ENCODE measurements at places on chromosomes 4 and X.

GRCh38 chr4:123819362-123820035, 422.9 kb downstream of the SPRY1 start:
- no peak for DNase-seq

DNA sequence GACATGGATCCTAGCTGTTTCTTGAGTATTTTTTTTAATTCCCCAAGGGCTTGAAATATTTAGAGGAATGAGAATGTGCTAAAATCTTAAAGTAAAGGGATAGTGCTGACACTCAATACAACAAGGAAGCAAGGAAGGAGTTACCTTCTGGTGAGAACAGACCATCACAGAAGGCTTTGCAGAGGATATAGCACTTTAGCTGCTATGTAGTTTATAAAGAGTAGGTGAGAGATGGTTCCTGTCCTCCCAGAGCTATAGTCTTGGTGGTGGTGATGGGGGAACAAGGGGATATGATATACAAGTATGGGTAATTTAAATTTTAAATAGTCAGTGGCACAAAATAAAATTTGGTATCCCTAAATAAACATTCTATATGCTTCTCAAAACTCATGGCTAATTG, 47.6 kb downstream of the MTHFD2L start:
- DNase-seq: no peak

DNA sequence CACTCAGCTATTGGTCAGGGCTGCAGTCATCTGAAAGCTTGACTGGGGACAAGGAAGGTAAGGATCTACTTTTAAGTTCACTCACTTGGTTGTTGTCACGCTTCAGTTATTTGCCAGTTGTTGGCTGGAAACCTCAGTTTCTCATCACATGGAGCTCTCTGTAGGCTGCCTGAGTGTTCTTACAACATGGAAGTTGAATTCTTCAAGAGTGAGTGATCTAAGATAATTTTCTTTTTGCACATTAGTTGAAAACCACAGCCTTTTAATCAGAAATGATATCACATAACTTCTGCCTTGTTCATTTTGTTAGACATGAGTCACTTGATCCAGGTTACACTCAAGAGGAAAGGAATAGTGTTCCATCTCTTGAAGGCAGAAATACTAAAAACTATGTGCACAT, 552.7 kb downstream of the RAPGEF2 start:
- no peak for DNase-seq

DNA sequence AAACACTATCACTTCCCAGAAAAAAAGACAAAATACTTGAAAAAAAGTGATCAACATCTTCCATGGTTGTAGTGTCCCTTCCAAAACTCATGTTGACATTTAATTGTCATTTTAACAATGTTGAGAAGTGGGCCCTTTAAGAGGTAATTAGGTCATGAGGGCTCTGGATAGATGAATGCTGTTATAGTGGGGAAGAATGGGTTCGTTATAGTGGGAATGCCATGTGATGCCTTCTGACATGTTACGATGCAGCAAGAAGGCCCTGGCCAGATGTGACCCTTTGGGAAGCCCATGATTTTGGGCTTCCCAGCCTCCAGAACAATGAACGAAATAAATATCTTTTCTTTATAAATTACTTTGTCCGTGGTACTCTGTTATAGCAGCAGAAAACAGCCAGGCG, 4.0 kb upstream of the SLC10A6 start:
- no peak for DNase-seq

- DNase-seq: no peak
Observed at GRCh38 chrX:115625572-115626301, 64.8 kb downstream of the PLS3 start.

DNA sequence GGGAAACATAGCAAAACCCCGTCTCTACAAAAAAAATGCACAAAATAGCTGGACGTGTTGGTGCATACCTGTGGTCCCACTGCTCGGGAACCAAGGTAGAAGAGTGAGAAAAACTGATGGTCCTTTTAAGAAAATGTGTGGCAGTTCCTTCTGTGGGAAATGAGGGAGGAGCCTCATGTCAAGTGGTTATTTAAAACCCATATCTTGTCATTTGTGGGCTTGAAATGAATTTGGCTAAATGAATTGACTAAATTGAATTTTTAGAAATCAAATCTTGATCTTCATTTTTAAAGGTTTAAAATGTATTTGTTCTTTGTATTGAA, 16.2 kb upstream of the LAMP2 start:
- DNase-seq: no peak

DNA sequence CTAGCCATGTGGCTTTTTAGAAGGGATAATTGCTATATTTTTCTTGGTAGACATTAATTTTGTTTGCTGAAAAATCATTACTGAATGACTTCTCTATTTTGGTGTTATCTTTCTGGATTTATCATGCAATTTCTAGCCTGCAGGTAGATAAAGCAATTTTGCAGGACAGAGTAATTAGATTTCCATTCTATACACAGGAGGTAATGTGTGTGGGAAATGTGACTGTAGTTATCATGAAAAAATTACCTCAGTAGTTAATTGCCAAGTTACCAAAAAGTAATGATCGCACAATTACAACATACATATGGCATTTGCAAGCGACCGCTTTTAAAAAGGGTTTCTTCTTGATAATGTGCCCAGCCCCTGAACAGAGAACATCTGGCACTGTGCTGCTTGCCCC, 66.1 kb downstream of the KIT start:
- no peak for DNase-seq

DNA sequence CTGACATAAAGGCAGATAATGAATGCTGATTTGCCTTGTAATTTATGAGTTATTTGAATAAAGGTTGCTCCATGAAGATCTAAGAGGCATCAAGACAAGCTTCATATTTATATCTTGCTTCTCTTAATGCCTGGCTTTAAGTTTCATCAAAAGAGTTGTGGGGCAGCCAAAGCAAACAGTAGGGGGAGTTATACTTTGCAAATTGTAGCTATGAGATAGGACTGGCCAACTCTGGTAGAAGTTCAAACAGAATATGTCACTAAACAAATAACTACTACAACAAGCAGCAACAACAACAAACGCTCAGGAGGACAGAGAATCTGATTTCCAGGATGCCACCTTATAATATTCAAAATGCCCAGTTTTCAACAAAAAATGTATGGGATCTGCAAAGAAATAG, 69.1 kb upstream of the PLAC1 start:
- DNase-seq: no peak

DNA sequence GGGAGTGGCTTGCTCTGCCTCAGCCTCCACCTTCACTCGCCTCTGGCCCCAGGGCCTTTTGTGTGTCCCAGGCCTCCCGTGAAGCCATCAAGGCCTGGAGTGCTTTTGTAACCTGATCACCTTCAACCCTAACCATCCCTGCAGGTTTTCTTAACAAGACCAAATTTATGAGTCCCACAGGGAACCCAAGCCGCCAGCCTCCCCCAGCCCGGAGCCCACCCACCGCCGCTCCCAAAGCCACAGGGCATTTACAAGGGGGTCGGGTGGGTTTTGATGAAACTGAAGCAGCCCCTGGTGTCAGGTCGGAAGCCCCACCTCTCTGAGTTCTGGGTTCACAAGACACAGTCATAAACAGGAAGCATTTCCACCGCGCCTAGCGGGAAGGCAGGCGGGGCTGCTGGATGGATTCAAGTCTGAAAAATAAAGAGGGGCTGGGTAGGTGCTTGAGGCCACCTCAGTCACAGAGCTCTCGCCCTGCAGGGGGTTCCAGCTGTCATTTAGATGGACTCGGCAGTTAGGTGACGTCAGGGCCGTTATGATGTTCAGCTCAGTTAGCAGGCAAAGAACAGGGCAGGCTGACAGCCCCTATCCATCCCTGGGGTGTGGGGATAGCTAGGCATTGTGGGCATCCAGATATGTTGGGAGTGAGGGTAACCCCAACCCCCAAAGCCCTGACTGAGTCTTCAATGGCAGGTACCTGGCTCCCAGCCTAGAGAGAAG, 128.5 kb downstream of the BCOR start:
- peak; percentile 5 for DNase-seq

GRCh38 chr4:107492566-107492965, 227.5 kb downstream of the PAPSS1 start:
- no peak for DNase-seq
